ENCODE measurements at places on chromosomes 2 and 18.

DNA sequence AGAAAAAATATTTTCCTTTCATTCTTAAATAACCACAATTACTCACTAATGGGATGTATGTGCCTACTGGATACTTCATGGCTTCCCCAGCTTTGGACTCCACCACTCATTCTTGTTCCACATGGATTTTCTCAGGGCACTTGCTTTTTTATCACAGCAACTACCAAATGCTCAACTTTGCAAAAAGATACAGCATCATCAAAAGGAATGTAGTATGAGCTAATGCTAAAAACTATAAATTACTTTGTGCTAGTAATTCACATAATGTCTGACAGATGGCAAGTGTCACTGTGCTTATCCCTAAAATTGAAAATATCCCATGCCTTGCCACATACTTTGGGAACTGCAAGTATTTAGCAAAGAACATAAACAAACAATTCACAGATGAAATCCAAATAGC, 130.4 kb upstream of the ZFP36L2 start:
- DNase-seq, result no peak

GRCh38 chr2:73414696-73415095, 29.1 kb downstream of the ALMS1 start:
- no peak for DNase-seq

DNA sequence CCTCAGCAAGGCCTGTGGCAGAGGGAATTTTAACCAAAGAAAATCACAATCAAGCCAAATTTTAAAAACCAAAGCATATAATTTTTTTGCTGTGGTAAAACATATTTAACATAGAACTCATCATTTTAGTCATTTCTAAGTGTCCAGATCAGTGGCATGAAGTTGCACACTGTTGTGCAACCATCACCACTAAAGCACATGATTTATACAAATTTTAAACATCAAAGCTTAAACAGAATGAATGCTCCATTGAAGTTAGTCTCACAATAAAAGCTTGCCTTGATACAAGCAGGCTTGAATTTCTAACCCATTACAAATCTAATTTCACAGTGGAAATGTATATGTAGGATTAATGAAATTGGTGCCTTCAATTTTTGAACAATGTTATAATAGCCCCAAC, 31.2 kb downstream of the FTCDNL1 start:
- DNase-seq, result no peak

DNA sequence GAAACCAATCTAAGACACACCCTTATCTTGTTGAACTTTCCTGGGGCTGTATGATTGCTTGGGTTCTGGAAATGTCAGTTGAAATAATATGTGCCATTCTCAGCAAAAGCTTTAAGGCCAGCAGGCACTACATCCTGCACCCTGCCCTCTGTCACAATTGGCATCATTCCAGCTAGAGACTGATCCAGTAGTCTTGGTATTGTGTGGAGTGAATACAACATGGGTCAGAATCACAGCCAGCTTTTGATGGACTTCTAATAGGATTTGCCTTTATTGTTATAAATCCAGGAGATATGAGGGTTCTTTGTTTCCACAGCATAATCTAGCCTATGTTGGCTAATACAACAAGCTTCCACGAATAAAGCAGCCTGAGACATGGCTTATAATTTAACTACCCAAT, 617.0 kb upstream of the CDH2 start:
- DNase-seq, result no peak

DNA sequence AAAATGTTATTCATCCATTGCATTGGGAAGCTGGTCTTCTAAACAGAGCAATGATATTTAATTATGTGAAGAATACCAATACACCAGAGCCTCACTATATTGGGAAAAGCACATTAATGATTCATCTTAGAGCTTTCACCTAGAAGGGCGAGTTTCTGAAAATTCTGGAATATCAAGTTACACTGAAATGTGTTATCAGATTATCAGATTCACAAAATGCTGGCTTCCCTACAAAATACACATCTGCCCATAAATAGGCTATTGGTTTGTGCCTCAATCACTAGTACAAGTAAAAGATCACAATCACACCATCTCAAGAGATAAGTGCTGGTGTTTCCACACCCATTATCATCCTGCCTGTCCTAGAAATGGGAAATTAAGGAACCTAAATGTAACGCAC, 200.7 kb downstream of the TMEM163 start:
- no peak for DNase-seq

DNA sequence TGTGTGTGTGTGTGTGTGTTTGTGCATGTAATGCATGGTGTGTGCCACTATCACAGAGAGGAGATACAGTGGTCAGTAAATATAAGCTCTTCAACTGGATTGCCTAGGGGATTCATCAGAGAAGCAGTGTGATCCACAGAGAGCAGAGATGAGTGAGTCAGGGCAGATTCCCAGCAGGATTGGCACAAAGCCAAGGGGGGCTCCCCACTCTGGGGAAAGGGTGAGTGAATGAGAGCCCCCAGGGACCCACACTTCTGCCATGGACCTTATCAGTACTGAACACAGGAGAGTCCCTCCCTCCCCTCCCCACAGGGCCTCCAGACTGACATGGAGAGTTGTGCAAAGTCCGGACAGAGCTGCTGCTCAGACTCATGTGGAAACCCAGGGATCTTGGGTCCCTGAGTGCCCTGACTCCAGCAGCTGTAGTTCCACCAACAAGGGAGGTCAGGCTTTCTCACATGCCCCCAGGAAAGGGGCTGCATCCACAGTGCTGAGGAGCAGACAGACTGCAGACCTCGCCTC, 748.8 kb downstream of the NR4A2 start:
- DNase-seq, result no peak

- no peak for DNase-seq
These were observed 278.0 kb upstream of the KYNU start for GRCh38 chr2:142599504-142599903.

DNA sequence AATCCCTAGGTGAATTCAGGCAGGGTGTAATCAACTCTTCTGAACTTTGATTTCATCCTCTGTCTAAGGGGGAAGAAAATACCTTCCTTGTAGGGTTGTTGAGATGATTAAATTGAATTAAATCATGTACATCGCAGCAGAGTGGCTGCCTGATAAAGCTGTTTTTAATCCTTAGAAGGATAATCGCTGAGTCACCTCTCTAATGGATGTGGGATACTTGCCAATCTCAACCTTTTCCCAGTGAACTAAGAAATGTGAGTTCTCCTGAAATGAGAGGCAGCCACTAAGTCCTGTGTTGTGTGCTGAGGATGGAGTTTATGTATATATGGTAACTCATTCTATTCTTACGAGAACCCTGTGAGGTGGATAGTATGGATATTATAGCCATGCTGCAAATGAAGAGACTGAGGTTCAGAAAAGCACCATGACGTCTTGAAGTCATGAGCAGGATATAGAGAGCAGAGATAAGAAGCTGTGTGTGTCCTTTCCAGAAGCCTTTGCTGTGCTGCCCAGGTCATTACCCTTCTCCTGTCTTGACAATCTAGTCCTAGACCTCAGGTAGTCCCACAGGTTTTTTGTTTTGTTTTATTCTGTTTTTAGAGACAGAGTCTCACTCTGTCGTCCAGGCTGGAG, 93.3 kb downstream of the HNRNPLL start:
- no peak for DNase-seq

DNA sequence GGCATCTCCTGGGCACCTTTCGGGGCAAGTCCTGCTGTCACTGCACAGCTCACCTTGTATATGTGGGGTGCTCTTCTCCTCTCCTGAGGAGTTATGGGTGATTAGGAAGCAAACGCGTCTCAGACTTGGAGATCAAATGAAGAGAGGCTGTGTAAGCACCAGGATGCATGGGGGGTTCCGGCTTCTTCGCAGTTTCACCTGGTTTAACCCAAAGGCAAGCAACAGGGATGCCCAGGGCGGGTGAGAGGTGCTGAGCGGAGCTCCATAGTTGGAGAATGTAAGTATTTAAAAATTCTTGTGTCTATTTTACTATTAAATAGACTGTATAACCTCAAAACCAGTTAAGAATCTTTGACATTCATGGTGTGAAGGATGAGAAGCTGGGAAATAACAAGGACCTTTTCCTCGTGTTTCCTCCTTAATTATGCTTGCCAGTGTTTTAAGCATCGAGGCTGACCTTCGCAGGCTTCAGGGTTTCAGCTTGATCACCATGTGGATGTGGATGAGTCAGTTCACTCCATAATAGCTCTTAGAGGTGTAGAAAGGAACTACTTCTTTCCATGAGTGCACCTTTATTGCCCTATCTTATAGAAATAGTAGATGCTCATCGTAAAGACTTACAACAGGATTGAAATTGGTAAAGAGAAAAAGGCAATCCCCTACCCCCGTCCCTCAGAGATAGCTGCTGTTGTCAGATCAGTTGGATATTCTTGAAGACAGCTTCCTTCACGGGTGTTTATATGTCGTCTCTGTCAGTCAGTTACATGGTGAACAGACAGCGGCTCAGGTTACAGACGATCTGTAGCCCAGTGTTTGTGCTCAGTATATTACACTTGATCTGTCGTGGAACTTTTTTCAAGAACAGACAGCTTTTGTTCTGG, 201.1 kb downstream of the AGAP1 start:
- no peak for DNase-seq

GRCh38 chr2:142722569-142722968, 154.9 kb upstream of the KYNU start:
- no peak for DNase-seq

- no peak for DNase-seq
These were observed 180.6 kb downstream of the CLIP4 start for GRCh38 chr2:29295845-29296244.

DNA sequence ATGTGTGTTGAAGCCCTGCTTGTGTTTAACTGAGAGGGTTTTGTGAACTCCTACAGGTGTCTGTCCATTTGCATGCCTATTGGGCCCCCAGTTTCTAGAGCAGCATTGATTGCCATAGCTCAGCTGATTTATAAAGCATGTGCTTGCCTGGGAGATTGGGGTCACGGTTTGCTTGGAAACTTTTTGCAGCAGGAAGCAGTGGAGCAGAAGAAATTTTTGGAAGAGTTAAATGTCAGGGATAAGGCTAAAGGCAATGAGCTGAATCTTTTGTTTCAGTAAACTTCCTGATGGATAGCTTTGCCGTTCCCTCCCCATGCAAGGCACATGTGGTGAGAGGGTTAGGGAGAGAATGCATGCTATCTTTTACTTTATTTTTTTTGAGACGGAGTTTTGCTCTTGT, 102.2 kb downstream of the PTPRM start:
- DNase-seq, result no peak

GRCh38 chr18:27685807-27686412, 491.0 kb downstream of the CDH2 start:
- DNase-seq, result no peak

DNA sequence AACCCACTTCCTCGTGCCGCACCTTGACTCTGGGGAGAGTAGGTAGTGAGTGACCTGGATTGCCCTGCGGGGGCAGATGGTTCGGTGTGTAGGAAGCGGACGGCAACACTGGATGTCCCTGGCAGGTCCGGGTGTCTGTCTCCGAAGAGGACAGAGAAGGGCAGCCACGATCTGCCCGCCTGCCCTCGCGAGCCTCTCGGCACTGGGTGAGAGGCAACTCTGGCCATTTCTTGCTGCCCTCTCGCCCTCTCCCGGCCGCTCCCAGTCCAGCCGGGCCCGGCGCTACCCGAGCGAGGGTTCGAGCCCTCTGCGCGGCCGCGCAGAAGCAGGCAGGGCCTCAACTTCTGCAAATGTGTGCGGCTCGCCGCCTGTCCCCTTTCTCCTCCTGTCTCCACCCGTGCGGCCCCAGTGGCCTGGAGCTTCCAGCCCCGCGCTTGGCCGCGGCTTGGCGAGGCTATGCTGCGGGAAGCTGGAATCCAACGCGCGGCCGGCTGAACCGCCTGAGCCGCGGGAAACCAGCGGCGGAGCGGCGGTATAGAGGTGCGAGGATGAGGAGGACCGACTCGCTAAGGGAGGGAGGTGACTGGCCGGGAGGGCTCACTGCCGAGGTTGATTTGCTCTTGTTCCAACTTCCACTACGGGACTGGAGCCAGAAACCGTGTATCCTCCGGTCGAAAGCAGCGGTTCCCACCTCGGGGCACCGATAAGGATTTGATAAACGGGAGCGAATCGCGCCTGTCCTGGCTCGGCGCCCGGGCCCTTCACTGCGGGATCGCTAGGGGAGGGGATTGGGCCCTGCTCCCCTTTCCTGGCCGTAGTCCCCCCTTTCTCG, 1.5 kb downstream of the EPAS1 start:
- DNase-seq, result peak; percentile 65

DNA sequence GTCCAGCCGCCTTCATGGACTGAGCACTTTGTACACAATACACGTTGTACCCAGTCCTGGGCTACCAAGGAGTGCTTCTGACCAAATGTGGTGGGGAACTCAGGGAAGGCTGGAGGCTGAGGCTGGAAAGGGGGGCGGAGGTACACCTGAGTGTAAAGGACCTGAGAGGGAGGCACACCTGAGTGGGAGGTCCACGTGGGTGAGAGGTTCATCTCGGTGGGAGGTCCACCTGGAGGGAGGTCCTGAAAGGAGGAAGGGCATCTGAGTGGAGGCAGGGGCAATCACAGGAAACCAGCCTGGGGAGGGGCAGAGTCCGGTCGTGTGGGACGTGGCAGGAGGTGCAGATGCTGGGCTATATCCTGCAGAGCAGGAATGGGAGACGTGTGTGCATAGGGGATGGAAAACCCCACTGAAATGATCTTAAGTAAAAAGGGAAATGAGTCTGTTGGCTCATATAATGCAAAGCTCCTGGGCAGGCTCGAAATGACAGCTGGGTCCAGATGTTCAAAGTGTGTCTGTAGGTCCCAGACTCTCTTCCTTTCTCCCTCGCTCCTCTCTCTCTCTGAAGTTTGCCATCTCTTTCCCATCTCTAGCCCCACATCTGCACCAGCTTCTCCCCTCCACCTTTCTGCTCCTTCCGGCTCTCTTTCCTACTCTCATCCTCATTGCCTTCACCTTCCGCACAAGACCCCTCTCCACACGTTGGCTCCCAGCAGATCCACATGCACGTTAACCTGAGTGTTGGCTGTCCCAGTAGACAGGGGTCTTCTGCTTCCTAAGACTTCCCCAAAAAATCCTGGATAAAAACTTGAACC, 137.7 kb downstream of the PXDN start:
- peak; percentile 58 for DNase-seq

DNA sequence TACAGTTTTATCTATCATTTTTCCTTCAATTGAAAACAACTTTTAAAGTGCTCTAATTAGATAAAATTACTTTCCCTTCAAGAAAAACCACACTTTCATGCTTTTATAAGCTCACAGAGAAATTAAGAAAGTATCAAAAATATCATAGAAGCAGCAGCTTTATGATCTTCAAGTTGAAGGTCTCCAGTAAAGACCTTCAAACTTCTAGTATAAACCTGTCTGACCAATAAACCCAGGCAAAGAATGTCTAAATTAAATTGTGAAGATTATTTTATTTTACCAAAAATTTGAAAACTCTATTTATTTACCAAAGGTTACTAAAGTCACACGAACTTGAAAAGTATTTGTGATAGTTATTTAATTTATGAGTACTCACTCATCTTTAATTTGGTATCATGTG, 9.3 kb upstream of the SCTR start:
- no peak for DNase-seq

DNA sequence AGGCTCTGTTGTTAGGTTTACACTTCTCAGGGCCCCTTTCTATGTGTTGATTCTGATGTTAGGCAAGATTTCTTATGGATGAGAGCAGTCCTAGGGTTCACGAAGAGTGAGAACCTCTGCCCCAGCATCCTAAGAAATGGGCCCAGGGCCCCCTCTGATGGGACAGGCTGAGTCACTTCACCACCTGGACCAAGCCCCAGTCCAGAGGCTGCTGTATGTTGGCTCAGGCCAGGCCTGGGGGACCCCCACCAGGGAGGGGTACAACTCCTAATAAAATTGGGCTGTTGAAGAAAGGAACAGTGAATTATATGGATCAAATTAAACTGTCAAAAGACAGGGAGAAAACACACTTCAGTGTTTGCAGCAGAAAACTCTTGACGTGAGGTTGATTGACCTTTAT, 365.9 kb upstream of the HS6ST1 start:
- DNase-seq, result no peak

GRCh38 chr2:232891621-232892071, 21.6 kb downstream of the SNORC start:
- no peak for DNase-seq
